Fibroblast of skin of scalp (primary cell): ENCODE measurements at places on chromosomes 2 and 18.

DNA sequence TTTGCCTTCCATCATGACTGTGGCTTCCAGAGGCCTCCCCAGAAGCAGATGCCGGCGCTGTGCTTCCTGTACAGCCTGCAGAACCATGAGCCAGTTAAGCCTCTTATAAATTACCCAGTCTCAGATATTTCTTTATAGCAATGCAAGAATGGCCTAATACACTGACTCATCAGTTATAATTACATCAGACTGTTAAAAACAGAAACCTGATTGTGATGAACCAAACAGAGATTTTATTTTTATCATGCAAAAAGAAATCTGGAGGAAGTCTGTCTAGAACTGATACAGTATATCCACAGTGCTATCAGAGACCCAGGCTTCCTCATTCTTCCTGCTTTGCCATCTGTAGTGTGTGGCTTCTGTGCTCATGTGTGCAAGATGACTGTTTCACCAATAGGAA, 93.4 kb upstream of the MEX3C start:
- DNase-seq = no peak

DNA sequence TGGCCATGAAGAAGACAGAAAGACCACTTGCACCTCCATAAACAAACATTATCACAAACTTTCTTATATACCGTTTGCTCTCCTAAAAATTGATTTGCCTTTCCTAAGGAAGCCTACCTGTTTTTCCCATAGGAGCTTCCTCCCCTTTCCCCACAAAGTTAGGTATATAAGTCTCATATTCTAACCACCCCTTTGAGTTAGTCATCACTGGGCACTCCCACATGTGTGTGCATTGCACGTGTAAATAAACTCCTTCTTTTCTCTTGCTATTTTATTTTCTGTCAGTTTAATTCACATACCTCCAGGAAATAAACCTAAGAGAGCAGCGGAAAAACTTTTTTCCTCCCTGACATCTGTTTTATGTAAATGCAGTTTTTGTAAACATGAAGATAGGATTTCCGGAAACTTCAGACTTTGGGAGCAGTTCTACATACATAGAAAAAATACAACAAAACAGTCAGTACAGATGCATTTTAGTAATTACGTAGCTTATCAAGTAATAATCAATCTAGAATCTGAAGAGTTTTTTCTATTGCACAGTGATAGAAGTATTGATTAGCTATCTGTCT, 46.6 kb downstream of the PLCL1 start:
- DNase-seq = no peak

DNA sequence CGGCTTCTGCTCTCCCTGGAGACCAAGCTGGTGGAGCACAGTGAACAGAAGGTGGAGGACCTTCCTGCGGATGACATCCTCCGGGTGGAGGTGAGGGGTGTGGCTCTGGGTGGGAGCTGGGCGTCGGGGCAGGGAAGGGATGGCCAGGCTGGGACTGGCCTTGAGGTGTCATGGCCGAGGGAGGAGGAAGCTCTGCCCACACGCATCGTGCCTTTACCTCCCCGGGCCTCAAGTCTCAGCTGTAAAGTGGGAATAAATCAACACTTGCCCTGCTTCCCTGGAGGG, 98.2 kb downstream of the DYSF start:
- DNase-seq = no peak

- DNase-seq = no peak
Measured at GRCh38 chr2:150690870-150691269, 203.4 kb upstream of the RND3 start.

DNA sequence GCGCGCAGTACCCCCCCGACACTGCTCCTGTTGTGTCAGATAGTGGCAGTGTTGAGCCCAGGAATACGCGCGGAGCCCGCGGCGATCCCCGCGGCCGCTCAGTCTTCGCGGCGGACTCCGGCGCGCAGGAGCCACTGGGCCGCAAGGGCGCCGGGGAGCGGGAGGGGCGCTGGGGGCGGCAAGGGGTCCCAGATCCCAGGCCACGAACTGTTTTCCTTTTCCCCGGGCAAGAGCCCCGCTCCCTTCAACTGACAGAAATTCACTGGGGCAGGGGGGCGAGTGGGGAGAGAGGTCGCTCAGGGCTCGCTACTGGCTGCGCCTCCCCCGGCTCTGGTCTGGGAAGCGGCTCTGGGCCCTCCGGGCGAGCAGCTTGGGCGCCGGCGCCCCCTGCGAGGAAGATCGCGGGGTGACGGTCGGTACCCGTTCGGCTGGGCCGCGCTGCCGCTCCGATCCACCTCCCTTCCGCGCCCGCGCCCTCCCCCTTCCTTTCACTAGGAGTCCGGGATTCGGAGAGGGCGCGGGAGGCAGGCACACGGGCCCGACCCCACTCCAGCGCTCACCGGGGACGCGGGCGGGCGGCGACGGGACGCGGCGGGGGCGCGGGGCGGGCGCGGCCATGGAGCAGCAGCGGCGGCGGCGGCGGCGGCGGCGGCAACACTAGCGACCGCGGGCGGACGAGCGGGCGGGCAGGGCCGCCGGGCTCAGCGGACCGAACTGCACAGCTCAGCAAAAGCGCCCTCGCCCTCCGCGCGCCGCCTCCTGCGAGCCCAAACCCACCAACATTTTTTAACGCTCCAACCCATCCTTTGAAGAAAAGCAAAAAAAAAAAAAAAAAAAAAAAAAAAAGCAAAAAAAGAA, 1.4 kb upstream of the SETBP1 start:
- DNase-seq = peak; percentile 91

GRCh38 chr2:64459575-64459974, 5.6 kb downstream of the LGALSL start:
- no peak for DNase-seq

- no peak for DNase-seq
Measured at GRCh38 chr2:157932480-157933159, 56.5 kb upstream of the ACVR1 start.

- no peak for DNase-seq
Measured at GRCh38 chr2:190503088-190503487, 31.4 kb downstream of the NEMP2 start.

GRCh38 chr2:212088353-212088752, 450.2 kb downstream of the ERBB4 start:
- no peak for DNase-seq

GRCh38 chr2:183505911-183506310, 381.7 kb downstream of the NUP35 start:
- DNase-seq = no peak

GRCh38 chr2:86393521-86394491, 47.4 kb upstream of the KDM3A start:
- no peak for DNase-seq

- no peak for DNase-seq
Measured at GRCh38 chr2:25669520-25669919, 3.9 kb downstream of the DTNB start.

DNA sequence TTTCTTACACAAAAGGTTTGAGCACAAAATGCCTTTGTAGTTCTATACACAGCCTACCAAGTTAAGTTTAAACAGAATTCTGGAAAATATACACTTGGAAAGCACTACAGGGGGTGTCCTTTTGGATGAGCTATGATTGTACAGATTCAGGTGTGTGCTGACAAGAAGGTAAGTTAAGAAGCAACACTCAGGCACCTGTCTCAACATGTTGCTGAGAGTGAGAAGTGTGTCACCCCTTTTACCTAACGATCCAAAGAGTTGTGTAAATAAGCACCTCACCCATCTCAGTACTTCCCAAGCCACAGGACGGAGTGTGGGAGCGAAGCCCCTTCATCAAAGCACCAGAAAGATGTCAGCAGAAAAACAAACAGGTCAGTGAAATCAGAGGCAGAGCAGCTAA, 109.5 kb upstream of the DAPL1 start:
- DNase-seq = no peak

DNA sequence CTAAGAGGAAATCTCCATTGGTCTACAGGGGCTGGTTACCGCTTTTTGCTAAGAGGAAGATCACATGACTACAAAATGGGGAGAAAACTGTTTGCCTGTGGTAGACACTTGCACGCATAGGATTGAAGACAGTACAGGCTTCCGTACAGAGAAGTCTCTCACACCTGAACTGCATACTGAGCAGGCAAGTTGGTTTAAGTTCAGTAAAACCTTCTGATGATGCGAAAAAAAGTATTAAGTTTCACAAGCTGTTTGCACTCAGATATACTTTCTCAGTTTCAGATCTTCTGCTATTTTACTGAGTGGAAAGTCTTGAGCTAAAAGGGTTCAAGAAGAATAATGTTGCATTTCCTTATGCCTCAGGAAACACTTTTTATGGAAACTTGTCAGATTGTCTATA, 292.2 kb upstream of the MC4R start:
- DNase-seq = no peak

DNA sequence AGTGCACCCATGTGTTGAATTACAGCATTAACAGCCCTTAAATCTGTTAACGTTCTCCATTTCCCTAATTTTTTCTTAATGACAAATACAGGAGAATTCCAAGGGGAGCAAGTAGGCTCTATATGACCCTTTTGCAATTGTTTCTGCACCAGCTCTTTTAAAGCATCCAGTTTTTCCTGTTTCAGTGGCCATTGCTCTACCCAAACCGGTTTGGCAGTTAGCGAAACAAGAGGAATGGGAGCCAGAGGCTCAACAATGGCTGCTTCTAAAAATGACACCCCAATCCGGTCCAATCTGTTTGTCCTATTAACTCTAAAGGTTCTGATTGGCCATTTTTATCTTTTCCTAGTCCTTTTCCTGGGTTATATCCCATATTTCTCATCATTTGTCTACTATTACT, 15.1 kb upstream of the SUCLG1 start:
- DNase-seq = no peak

GRCh38 chr2:40396124-40396523, 55.8 kb downstream of the SLC8A1 start:
- no peak for DNase-seq

GRCh38 chr18:75551071-75551470, 123.6 kb upstream of the SMIM21 start:
- peak; percentile 34 for DNase-seq

- DNase-seq = peak; percentile 59
Measured at GRCh38 chr2:47783486-47784351, 774 bp downstream of the MSH6 start.

DNA sequence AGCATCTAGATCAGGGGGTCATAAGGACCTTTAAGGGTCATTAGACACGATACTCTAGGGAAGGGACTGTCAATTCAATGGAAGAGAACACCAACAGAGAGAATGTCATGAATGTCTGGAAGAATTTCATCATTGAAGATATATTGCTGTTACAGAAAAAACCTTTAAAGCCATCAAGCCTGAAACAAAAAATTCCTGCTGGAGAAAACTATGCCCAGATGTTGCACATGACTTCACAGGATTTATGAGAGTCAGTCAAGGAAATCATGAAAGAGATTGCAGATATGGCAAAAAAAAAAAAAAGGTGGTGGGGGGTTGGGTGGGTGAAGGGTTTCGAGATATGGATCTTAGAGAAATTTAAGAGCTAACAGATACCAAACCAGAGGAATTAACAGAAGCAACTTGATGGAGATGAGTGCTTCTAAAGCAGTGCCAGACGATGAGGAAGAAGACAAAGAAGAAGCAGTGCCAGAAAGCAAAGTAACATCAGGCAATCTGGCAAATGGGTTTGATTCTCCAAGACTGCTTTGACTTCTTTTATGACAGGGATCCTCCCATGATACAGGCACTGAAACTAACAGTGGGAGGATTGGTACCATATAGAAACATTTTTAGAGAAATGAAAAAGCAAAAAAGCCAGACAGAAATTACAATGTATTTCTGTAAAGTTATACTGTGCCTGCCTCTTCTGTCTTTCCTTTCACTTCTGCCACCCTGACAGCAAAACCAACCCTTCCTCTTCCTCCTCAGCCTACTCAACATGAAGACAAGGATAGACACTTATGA, 28.5 kb downstream of the MAP4K3 start:
- peak; percentile 58 for DNase-seq

DNA sequence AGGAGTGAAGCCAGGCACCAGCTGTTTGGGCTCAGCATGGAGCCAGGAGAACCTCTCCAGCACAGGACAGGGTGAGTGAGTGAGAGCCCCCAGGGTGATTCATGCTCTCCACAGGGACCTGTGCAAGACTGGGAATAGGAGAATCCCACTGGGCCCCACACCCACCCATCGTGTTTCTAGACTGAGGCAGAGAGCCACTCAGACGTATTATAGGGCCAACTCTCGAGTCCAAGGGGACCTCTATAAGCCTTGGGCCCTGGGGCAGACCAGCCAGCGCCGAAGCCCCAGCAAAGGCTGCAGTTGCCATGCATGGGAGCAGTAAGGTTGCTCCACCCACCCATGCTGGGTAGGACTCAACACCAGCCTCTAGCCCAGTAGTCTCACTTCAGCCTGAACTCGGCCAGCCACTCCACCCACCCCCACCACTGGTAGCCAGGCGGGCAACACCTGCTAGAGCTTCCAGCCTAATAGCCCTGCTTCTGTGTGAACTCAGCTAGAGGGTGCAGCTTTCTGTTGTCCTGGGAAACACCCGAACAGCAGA, 19.0 kb downstream of the PFN4 start:
- no peak for DNase-seq

DNA sequence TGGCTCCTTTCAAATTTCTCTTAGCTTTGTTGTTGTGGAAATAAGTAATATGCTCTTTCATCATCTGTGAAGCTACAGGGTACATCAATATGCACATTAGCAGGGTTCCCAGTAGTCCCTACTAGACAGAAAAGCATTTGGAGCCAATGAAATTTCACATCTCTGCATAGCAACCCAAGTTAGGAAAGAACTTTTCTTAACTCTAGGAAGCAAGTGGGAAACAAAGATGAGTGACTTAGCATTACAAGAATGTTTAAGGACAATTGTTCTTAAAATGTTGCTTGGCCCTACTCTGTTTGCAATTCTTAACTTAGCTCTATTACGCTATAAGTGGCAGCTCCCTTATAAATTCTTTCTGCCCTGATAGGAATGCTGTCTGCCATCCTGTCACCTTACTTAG, 39.6 kb downstream of the ZEB2 start:
- DNase-seq = peak; percentile 60

DNA sequence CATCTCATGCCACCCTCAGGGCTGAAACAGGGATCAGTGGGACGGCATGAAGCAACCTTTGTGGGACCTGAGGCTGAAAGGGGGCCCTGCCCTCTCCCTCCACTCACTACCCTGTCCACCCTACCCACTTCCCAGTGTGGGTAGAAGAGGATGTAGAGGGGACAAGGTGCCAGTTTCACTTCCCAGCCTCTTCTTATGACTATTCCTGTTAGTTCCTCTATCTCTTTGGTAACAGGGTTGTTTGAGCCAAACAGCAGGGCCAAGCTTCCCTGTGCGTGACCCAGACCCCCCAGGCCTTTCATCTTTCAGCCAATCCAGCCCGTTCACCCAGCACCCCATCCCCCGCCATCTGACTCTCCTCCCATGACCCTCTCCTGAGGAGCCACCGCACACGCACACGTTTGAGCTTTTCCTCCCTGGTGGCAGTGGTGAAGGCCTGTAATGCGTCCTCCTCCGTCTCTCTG, 82.3 kb downstream of the STPG4 start:
- DNase-seq = no peak

DNA sequence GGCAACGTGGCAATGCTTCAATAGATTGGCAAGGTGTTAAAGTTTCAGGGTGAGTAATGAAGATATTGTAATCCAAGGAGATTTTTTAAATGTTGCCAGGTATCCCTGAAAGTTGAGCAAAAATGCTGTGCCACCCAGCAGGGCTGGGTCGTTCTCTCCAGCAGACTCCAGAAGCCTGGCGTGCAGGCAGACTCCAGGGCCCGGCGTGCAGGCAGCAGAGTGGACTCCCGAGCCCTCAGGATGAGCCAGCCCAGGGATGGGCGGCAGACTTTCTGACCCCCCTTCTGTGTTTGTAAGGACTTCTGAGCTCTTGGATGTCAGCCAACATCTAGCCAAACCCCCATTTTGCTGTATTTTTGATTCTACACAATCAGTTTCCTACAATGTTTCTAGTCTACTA, 289.1 kb downstream of the ZNF516 start:
- DNase-seq = no peak
